NCI-H82 (cell line): ENCODE measurements at places on chromosomes 7 and 10.

DNA sequence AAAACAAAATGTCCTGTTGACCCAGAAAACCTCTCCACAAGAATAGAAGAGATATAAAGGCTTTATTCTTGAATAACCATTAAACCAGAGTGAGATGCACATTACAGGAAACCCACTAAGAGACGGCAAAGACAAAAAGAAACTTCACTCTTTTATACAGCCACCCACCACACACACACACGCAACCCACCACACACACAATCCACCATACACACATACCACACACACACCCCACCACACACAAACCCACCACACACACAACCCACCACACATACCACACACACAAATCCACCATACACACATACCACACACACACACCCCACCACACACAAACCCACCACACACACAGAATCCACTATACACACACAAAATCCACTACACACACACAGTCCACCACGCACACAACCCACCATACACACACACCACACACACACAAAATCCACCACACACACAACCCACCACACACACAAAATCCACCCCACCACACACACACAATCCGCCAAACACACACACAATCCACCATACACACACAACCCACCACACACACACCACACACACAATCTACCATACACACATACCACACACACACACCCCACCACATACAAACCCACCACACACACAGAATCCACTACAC, 9.5 kb upstream of the REPIN1 start:
- no peak for DNase-seq

DNA sequence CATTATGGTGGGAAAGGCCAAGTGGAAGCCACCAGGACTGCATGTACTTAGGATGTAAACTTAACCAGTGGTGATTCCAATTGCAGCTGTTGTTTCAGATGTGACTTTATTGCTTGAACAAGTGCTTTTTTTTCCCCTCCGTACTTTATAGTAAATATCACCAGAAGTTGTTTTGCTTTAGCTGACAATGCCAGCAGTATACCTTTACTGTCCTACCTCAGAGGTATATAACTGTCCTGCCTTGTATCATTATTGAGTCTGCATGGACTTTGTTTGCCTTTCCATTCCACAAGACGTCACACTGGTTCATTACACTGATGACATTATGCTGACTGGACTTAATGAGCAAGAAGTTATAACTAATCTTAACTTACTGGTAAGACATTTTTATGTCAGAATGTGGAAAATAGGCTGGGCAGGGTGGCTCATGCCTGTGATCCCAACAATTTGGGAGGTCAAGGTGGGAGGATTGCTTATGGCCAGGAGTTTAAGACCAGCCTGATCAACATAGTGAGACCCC, 77.1 kb upstream of the RAB18 start:
- DNase-seq, result no peak

DNA sequence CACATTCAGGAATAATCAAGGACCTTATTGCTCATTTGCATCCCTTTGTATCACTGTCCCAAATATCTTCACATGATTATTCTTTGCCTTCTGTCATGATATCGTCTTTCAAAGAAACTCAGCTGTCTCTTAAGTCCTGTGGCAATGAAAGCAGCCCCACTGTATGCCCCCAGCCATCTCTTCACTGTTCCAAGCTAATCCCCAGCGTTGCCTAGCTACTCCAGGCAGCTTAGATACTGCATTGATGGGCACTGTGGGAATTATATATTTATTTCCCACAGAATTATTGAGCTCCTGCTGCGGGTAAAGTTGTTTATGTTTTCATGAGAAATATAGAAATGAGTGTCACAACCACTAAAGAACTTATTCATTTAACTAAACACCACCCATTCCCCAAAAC, 38.8 kb downstream of the SND1 start:
- peak; percentile 75 for DNase-seq

DNA sequence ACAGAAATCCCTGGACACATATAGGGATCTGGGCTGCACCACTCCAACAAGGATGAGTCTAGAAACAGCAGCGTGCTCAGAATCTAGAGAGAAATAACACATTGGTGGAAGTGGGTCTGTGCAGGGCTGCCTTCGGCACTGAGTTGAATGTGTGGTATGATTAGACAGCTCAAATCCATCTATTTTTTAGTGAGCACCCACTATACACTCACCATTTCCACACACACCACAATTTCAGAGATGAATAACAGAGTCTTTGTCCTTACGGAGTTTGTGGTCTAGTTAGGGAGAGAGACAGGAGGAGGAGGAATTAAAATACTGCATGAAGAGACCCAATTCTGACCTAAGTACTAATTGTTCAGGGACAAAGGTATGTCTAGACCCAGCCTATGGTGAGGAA, 44.2 kb downstream of the JAZF1 start:
- DNase-seq, result no peak

GRCh38 chr7:103751311-103751880, 238.1 kb downstream of the RELN start:
- DNase-seq, result no peak

- no peak for DNase-seq
These were observed 11.5 kb downstream of the ELFN1 start for GRCh38 chr7:1681581-1681980.

DNA sequence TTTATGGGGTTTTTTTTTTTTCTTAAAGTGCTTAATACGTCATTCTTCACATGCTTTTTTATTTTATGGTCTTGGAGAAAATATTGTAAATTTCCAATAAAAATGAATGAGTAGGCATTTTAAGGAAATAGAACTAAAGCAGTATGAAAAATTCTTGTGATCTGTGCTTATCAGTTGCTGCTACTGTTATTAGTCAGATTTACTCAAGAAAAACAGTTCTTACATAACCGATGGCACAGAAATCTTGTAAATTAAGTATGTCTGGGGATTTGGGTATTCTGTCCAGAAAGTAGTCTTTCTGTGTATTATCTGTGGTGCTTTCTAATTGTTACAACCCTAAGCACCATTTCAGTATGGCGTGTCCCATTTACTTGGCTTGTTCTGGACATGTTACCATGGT, 64.7 kb downstream of the LRGUK start:
- no peak for DNase-seq

DNA sequence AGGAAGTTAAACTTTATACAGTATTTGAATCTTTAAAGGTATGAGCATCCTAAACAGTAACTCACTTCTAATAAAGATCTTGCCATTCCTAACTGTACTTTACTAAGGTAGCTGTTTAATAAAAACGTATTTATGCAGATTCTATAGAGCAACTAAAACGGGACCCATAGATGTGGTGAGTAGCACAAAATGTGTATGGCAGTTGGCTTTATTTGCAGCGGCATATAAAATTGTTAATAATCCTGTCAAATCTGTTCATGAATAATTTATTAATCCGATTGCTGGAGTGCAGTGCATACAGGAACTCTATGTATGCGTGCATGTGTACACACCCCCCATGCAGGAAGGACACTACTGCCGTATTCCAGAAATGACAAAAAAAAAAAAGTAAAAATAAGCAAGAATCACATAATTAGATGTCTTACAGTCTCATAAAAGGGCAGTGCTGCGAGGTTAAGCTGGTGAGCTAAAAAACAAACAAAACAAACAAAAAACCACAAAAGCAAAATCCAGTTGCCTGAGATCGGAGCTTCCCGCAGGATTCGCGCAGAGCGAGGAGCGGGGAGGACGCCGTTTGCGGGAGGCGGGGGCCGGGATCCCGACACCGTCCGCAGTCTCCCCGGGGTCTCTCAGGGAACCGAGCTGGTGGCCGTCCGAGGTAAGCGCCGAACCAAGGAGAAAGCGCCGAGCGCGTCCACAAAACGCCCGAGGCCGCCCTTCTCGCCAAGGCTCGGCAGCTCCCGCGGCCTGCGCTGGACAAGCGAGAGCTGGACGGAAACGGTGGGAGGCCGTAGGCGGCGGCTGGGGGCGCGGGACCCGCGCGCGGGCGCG, 518 bp upstream of the COMMD3 start:
- DNase-seq, result peak; percentile 67

DNA sequence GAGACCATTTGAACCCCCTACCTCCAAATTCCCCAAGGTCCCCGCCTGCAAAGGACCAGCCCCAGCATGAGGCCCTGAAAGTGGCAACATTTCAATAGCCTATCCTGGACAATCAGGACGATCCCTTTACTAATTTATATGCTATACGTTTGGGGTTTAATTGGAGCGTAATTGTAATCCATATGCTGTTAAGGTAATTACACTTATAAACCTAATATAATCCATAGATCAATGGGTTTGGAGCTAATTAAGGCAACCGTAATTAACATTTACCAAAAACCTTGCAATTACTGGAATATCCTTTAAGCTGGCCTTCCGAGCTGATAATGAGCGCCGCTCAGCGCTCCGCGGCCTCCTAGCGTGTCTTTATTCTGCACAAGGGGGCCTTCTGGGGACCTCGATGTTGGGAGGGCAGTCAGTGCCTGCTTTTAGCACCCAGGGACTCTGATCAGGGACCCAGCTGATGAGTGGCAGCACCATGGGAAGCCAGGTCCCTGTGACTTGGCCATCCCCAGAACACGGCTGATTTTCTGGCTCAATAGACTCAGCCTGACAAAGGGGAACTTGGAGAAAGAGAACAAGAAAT, 91.2 kb downstream of the LHPP start:
- peak; percentile 23 for DNase-seq

DNA sequence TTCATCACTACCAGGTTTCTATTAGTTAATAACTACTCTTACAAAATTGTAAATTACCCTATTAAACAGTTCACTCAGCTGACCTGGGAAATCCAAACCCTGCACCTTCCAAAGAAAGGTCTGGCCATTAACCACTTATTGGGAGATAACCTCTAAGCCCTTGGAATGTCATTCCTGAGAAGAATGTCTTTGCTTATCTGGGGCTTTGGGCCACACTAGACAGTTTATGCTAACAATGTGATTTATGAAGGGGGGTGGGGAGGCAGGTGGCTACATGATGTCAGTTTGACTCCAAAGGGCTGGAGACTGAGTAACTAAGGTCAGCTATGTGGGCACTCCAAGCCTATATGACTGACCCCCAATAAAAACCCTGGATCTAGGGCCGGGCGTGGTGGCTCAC, 50.7 kb downstream of the AKR1D1 start:
- DNase-seq, result no peak

DNA sequence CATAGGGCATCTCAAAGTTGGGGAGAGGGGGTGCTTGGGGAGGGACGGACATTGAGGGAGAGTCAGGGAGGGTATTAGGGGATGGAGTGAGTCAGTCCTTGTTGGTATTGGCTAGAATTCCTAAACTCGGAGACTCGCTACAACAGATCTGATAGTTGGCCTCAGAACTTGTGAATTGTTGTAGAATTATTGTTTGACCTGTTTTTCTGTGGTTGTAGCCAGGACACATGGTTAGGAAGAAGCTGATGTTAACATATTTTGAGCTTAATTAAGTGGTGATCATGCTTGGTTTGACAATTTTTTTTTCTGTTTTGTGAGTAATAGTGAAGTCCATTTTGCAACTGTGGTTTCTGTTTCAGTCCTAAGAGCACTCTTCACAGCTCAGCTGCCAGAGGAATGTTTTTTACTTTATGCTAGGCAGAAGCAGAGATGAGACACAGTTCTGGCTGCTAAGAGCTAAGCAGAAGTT, 1190.3 kb upstream of the C7orf33 start:
- DNase-seq, result no peak

- no peak for DNase-seq
These were observed 701.4 kb downstream of the PHTF2 start for GRCh38 chr7:78499971-78500370.

DNA sequence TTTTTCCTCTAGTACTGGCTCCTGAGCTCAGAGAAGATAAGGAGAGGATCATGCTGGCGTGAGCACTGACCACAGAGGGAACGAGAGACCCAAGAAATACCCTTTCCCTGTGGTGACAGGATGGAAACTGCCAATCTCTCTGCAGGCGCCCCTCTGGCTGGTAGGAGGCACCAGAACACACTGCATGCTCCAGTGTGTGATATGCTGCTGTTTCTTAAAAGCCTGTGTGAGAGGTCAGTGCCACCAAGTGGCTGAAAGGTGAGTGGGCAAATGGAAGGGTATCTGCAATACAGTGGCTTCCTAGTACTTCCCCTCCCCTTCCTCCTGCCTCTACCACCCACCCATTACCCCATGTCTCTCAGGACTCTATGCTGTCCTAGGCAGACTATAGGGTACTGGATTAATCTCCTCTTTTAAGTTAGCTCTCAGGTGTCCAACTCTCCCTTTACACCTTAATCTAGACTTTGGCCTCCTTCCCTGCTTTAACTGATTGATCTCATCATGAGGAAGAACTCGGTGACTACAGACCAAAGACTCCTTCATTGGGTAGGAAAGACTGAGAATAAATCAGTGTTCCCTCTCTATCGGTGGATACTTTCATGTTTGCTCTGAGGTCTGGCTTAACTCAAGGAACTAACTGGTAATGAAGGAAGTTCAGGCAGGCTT, 283.6 kb downstream of the ADRA2A start:
- peak; percentile 81 for DNase-seq

- no peak for DNase-seq
These were observed 25.4 kb upstream of the GPAM start for GRCh38 chr10:112208997-112209396.

DNA sequence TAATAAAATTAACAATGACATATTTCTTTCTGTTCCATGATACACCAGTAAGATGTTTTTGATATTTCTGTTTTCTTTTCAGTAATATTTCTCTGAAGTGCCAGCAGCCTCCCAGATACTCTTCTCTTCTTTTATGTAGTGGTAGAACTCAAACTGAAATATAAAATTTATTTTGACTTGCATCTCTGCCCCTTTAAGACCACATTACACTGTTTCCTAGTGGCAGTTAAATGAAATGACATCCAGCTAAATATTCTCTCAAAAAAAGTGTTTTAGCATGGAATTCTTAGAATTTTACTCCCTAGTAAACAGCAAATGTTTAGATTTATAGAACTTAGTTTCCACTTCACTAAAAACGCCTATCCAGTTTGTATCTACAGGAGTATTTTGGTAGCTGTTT, 237.2 kb upstream of the MTPN start:
- DNase-seq, result no peak

DNA sequence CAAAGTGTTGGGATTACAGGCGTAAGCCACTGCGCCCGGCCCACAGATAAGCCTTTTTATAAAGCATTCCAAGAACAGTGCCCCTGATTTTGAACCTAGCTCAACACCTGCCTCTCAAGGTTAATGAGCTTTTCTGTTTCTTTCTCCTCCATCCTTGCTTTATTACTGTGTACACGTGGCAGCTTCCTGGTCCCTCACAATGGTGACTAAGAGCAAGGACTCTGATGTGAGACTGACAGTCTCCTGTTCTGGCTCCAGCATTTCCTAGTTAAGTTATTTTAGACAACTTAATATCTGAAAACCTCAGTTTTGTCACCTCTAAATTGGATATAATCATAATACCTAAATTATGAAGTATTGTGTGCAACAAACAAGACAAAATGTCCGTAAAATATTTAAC, 9.9 kb downstream of the HABP2 start:
- peak; percentile 50 for DNase-seq
